ENCODE measurements at places on chromosomes 16 and 17.
A peak's percentile ranks its signal among the peaks of the same experiment; 100 is the strongest.

GRCh38 chr16:15489016-15489415 is 54.6 kb downstream of the BMERB1 start:
- DNase-seq, result no peak

DNA sequence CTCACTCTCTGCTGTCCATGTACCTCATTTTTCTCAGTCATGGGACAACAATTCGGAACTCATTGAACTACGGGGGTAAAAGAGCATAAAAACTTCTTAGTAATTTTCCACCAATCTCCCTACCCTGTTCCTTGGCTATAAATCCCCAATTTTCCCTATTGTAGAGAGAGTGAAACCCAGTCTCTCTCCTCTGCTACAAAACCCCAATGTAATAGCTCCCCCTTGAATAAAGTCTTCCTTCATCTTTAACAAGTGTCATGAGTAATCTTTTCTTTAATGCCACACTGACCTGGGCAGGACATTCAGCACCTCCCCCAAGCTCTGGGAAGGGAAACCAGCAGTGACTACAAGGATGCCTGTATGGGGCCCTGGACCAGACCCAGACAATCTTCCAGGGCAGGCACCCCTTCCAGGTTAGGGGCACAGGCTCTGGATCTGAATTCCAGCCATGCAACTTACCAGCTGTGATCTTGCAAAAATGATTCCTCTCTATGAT is 10.2 kb upstream of the EIF1 start:
- DNase-seq, result no peak

GRCh38 chr17:61689610-61690180 is 98.7 kb upstream of the NACA2 start:
- DNase-seq, result peak; percentile 36

DNA sequence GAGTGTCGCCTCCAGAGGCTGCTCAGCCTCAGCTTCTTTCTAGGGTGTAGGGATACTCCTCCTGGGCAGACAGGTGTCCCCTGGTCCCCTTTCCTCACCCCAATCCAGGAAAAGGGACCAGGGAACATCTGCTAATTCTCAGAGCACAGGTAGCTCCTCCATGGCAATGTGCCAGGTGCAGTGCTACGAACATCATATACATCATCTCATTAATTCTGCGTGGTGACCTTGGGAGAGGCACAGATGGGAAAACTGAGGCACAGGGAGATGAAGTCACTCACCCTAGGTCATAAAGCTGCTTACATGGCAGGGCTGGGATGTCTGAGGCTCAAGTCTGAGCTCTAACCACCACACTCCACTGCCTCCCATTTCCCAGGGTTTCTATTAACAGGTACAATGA is 11.7 kb downstream of the HDAC5 start:
- DNase-seq, result no peak

DNA sequence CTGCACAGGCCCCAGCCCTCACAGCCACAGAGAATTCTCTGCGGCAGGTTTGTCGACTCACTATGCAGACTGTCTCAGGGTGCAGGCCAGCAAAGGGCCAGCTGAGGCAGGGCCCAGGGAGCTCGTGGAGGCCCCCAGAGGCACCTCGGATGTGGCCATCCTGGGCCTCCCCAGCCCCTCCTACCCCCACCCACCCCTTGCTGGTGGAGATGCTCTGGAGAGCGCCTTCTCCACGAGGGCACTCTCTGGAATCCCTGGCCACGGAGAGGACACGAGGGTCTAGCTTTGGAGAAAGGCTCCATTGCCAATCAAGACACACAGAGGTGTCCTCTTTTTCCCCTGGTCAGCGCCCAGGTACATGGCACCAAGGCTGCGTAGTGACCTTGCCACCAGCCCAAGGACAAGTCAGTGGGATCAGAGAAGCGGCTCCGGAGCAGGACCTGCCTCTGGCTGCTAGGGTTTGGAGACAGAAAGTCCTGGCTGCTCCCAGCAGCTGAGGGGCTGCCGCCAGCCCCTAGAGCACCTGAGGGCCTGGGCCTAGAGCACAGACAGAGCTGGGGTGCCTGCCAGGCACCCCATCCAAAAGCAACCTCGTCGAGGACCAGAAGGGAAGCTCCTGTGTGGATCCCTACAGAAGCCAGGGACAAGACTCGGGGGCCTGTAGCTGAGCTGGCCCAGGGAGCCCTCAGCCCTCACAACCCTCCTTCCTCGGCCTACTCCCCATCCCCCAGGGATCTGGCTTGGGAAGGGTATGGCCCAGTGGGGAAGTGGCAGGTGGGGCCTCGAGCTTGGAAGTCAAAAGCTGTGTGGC is 18.7 kb downstream of the ARL2BP start:
- DNase-seq, result no peak

GRCh38 chr16:728131-728889 is 1.4 kb downstream of the HAGHL start:
- peak; percentile 70 for DNase-seq

GRCh38 chr16:66491716-66492064 is 58.2 kb downstream of the TK2 start:
- DNase-seq, result no peak

DNA sequence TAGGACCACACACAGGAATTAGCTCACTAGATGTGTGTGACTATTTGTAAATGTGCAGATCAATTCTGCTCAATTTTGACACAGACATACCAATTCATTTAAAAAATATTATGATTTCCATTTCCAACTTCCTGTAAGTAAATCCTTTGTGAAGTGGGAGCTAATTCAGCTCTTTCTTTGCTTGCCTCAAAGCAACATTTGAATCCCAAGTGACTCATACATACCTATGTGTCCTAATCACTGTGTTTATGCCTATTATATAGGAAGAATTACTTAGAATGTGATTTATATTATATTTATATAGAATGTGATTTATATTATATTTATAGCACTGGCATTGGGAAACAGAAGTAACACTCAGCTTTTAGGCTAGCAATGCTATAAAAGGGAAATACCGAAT is 195.9 kb upstream of the C17orf78 start:
- DNase-seq, result peak; percentile 78

DNA sequence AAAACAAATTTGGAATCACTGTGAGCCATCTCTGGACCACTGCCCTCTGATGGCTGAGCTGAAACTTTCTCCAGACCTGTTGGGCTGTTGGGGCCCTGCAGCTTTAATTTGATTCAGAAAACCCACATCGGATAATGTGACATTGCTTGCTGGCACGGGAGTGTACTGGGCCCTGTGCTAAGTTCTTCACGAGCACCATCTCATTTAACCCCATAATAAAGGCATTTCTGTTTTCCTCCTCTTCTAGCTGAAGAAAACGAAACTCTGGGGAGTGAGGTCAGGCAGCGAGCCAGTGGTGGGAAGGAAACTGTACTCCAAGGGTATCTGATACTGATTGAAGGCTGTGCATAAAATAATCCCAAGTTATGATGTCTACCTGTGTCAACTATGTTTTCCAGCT is 34.5 kb upstream of the TNRC6A start:
- no peak for DNase-seq

DNA sequence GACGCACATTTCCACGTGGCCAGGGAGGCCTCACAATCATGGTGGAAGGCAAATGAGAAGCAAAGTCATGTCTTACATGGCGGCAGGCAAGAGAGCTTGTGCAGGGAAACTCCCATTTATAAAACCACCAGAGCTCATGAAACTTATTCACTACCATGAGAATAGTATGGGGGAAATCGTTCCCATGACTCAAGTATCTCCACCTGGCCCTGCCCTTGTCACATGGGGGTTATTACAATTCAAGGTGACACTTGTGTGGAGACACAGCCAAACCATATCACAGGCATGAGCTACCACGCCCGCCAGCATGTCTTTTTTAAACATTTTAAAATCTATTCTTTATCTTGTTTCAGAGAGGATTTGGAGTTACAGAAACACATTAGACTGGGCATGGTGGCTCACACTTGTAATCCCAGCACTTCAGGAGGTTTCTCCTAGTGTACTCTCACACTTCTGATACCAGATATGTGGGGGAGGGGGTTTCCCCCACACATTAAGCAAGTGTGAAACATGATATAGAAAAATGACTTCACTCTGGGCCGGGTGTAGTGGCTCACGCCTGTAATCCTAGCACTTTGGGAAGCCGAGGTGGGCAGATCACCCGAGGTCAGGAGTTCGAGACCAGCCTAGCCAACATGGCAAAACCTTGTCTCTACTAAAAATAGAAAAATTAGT is 5.6 kb upstream of the ATMIN start:
- DNase-seq, result no peak

DNA sequence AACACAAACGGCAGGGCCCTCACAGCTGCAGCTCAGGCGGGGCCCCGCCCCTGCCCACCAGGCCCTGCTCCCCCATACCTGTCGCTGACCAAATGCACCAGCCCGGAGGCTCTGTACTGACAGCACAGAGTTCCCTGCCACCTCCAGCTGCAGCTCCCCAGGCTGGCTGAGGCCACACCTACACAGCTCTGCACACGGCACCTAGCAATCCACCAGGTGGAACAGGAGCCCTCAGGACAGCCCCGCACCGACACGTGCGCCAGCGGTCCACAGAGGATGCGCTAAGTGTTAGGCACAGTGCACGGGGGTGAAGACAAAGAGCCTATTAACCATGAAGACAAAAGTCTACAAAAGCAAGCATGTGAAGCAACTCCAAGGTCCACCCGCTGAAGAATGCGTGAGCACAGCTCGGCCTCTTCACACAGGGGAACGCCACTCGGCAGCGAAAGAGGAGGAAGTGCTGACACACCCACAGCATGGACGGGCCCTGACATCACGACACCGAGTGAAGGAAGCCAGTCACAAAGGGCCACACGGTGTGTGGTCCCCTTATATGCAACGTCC is 5.4 kb downstream of the ZCCHC14 start:
- no peak for DNase-seq

GRCh38 chr16:17365591-17366298 is 105.0 kb downstream of the XYLT1 start:
- peak; percentile 74 for DNase-seq

- no peak for DNase-seq
These were observed 52.5 kb downstream of the TEKT5 start for GRCh38 chr16:10641953-10642949.

- DNase-seq, result no peak
These were observed 415.9 kb upstream of the ERCC4 start for GRCh38 chr16:13503960-13504635.

DNA sequence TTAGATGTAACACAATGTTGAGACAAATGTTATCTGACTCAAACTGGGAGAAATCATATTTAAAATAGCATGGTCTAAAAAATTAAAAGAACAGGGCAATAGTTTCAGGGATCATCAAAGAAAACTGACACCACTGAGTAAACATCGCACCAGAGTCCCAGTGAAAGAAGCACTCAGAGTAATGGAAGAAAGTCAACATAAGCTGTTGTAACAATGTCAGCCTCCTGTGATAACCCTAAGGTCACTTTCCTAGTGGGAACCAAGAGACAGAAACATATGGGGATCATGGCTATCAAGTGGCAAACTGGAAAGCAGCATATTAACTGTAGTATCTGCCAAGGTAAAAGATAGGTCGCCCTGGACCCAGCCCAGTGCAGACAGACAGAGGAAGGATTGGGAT is 160.8 kb downstream of the CA10 start:
- no peak for DNase-seq

- no peak for DNase-seq
These were observed 158.5 kb upstream of the CACNG5 start for GRCh38 chr17:66676421-66676820.

Measured in fibroblast of skin of scalp (primary cell).